Osteocyte (in vitro differentiated cells): ENCODE measurements at places on chromosomes 11 and 22.

GRCh38 chr11:130633466-130633865 lies 185.0 kb downstream of the ADAMTS15 start:
- no peak for DNase-seq

DNA sequence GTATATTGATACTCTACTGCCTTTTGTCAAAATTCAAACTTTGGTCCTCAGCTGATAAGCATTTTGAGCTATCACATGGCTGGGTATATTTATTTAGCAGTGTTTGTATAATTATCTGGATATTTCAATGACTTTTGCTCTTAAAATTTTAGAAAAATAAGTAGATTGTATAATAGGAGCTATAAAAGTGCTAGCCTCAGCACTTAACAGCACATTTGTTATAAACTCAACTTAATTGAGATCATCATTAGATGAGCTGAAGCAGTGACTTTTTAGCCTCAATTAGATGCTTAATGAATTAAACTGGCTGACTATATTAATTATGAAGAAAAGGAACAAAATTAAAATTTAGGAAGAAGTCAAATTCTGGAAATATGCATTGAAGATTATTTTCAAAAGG lies 429.9 kb downstream of the DYNC2H1 start:
- DNase-seq = no peak

DNA sequence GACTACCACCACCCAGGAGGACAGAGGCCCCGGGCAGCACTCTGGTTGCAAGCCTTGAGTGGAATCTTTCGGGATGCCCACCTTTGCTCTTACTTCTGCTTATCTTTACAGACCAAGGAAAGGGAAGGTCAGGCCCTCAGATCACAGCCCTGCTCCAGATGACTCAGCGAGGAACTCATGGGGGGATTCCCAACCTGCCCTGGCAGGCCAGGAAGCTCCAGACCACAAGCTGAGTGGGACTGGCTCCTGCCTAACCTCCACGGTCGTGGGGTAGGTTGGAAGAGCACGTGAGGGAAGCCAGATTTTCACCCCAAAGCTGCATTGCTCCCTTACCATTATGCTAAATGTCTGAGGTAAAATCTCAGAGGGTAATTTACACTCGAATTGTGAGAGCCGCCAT lies 11.8 kb downstream of the TBC1D10A start:
- DNase-seq = no peak

DNA sequence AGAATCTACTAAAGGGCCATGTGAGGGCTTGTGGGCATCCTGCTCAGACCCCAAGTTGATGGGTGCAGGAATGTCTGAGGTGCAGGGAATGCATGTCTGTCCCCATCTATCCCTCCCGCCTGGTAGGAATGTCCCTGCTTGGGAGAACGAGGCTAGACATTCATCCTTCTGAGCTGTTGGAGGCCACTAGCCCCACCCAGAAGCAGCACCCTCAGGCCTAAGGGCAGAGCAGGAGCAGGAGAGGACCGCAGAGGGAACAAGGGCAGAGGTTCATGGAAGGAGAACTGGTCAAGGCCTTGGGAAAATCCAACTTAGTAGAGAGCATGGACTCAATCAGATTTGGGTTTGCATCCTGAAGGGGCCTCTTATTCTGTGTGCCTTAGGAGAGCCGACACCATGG lies 22.1 kb upstream of the LMO1 start:
- peak; percentile 48 for DNase-seq

DNA sequence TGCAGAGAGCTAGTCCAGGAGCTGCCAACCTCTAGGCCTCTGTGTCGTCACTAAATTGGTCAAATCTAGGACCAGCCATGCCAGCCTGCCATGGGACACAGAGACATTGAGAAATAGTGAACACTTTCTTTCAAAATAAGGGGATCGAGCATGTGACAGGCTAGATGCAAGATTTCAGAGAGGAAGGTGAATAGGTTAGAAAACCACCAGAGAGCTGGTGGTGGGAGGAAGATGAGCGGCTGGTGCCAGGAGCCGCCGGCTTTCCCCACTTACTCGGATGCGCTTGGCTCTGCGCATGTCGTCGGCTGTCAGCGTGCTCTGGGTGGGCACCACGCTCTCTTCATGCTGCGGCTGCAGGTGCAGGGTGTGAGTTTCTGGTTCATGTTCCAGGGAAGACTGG lies 35.4 kb upstream of the NFRKB start:
- DNase-seq = no peak

GRCh38 chr11:128135451-128135850 lies 451.9 kb downstream of the ETS1 start:
- no peak for DNase-seq

DNA sequence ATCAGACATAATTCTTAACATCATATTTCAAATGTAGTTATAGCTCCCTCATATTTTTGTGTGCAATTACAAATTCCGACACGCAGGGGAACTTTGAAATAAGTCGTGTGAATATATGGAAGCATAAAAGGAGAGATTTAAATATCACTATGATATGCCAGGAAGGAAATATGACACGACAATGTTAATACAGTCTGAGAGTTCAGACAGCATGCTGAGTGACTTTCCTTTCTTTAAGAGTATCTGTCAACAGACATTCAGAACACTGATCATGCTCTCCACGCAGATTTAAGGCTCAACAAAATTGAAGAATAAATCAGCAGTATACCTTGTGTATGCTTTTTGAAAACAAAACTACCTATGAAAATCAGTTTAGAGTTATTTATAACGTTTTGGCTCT lies 232.6 kb upstream of the CARD18 start:
- DNase-seq = no peak
